Naive thymus-derived CD8-positive, alpha-beta T cell (primary cell): ENCODE measurements at places on chromosomes 3 and 15. TPM values are rescaled to one million over a fixed set of nuclear protein-coding genes. Genes with fewer than 3 reads are reported as not detected.

DNA sequence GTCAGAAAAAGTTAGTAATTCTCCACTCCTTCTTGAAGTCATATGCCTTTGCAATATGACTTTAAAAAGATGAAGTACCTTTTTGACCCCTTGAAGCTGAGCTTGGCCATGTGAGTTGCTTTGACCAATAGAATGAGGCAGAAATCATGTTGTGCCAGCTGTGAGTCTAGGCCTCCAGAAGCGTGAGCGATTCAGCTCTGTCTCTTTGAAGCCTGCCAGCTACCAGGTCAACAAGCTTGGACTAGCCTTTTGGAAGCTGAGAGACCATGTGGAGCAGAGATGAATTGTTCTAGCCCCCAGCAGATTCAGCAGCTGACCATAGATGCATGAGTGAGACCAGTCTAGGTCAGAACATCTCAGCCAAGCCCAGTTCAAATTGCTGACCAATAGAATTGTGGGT is 69.8 kb upstream of the EOMES start:
- H3K27me3 ChIP-seq: no peaks in the 10 kb centered on the region
- H3K36me3 ChIP-seq: no peaks in the 10 kb centered on the region
- no peak for DNase-seq
- H3K4me3 ChIP-seq: no peak overlapping the region

DNA sequence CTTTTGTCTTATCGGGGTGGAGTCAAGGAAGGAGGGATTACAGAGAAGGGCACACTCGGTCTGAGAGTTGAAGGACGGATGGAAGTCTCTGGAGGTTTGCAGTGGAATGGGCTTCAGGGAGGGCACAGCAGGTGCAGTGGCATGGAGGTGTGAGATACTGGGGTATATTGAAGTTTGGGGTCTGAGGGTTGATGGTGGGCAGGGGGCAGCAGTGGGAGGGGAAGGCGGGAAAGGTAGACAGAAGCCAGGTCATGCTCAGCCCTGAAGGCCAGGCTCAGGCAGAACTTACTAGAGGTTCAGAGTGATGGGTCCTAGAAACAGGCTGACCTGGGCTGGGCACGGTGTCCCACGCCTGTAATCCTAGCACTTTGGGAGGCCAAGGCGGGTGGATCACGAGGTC is 52.7 kb downstream of the HRH1 start:
- no peak overlapping the region for H3K27ac ChIP-seq
- no peaks in the 10 kb centered on the region for H3K36me3 ChIP-seq
- H3K4me1 ChIP-seq: no peaks in the 10 kb centered on the region
- peaks cover 5% of the 10 kb centered on the region for H3K27me3 ChIP-seq
- H3K4me3 ChIP-seq: no peak overlapping the region

DNA sequence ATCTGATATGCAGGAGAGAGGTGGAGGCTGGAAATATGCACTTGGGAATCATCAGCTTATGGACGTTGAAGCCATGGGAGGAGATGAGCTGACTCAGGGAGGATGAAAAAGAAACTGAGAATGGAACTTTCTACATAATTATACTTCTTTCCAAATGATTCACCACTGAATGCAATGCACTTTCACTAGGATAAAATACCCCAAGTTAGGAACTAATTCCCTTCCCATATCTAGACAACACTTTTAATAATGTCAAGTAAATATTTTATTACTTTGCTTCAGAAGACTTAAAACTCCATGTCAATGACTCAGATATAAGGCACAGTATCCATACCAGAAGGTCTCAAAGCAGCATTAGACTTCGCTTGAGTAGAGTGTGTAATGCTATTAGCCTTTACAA is 24.2 kb downstream of the NPTN start:
- H3K4me1 ChIP-seq: peaks cover 49% of the 10 kb centered on the region
- DNase-seq: no peak
- H3K36me3 ChIP-seq: no peaks in the 10 kb centered on the region

DNA sequence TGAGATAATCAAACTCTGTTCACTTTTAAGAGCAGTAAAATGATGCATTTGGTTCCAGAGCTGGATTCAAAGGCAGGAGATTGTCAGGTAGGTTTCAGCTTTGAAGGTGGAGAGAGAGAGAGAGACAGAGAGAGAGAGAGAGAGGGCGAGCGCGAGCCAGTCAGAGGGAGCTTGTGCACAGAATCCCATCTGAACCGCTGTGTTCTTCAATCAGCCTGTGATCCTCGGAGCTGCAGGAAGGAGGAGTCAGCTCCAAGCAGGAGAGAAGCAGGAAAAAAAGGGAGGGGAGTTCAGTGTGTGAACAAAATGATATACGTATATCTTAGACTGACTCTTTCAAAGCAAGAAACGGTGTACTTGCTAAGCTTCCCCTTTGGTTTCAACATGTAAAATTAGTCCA is at the start of gene GPR149:
Gene GPR149 (minus strand): TSS at position 177 of the 400 bp plus-strand sequence. CDS start 575 bp downstream, outside the sequence.
- no peak for DNase-seq
- H3K4me1 ChIP-seq: peaks cover 8% of the 10 kb centered on the region
- H3K27me3 ChIP-seq: peaks cover 33% of the 10 kb centered on the region
- H3K36me3 ChIP-seq: no peaks in the 10 kb centered on the region
- H3K4me3 ChIP-seq: no peak within 1 kb of the TSS

DNA sequence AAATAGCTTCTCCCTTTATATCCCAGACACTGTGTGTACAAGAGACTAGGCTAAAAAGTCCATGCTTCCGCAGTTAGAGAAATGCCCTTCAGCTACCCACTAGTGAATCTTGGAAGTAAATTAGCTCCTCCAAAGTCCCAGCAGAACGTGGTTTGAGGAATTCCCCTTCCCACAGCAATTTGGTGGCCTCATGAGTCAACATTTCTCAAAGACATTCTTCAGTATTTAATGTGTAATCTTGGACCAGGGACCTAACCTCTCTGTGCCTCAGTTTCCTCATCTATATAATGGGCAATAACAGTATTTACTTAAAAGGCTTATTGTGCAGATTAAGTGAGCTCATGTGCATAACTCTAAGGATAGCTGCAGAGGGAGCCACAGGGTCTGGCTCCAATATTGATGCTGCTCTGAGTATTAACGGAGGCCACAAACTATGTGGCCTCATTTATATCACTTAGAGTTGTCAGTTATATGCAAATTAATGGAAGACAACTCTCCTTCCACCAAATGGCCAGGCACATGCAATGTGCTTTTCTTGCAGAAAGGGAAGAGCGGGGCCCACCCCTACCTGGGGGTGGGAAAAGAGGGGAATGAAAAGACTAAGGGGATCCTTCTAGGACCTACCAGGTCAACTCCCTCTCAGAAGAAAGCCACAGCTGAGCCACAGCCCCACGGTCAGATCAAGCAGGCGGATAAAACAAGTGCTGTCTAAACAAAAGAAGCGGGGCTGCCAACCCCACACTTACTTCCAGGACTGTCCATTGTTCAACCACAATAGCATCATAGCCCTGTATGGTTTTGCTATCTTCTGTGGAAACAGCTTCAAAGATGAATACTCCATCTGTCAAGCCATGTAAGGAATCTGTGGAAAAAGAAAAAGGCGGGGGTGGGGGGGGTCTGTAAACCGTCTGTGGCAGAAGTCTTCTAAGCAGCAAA is 92.4 kb downstream of the OXNAD1 start:
- H3K4me3 ChIP-seq: no peak overlapping the region
- DNase-seq: no peak
- H3K36me3 ChIP-seq: peaks cover 75% of the 10 kb centered on the region
- peak overlapping the region; percentile 67 for H3K27ac ChIP-seq
- H3K27me3 ChIP-seq: no peaks in the 10 kb centered on the region
- H3K4me1 ChIP-seq: peaks cover 22% of the 10 kb centered on the region

GRCh38 chr3:188900421-188900951 is 271.3 kb upstream of the TPRG1 start:
- no peak overlapping the region for H3K4me3 ChIP-seq
- no peaks in the 10 kb centered on the region for H3K27me3 ChIP-seq
- no peak overlapping the region for H3K27ac ChIP-seq
- no peak for DNase-seq

DNA sequence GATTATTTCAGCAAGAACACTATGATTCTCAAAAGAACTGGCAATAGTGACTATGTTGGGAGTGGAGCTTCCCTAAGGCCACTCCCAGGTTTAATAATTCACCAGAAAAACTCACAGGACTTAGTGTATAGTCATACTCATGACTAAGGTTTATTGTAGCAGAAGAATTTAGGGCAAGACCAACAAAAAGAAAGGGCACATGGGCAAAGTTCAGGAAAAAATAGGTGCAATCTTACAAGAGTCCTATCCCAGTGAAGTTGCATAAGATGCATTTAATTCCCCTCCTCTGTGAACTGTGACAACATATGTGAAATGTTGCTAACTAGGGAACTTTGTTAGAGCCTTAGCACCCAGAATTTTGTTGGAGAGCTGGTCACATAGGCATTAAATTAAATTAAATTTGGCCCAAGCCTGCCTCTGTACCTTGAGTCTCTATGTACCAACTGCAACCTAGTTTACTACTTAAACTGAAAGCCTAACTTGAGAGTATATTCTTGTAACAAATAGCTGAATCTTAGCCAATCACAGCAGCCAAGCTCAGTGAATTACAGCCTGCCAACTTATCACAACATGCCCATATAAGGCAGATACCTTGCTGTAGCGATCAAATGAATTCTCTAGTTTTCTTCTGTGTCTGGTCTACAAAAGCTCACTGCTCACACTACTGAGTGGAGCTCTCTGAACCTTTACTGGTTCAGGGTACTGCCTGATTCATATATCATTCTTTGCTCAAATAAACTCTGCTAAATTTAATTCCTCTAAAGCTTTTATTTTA is 386.2 kb upstream of the ARHGEF26 start:
- H3K4me3 ChIP-seq: no peak overlapping the region
- no peaks in the 10 kb centered on the region for H3K27me3 ChIP-seq
- H3K4me1 ChIP-seq: no peaks in the 10 kb centered on the region
- H3K36me3 ChIP-seq: no peaks in the 10 kb centered on the region
- H3K27ac ChIP-seq: no peak overlapping the region
- DNase-seq: no peak

GRCh38 chr15:101530224-101530958 is 40.9 kb upstream of the PCSK6 start:
- H3K4me1 ChIP-seq: no peaks in the 10 kb centered on the region
- no peak overlapping the region for H3K27ac ChIP-seq
- no peaks in the 10 kb centered on the region for H3K36me3 ChIP-seq
- no peak overlapping the region for H3K4me3 ChIP-seq

DNA sequence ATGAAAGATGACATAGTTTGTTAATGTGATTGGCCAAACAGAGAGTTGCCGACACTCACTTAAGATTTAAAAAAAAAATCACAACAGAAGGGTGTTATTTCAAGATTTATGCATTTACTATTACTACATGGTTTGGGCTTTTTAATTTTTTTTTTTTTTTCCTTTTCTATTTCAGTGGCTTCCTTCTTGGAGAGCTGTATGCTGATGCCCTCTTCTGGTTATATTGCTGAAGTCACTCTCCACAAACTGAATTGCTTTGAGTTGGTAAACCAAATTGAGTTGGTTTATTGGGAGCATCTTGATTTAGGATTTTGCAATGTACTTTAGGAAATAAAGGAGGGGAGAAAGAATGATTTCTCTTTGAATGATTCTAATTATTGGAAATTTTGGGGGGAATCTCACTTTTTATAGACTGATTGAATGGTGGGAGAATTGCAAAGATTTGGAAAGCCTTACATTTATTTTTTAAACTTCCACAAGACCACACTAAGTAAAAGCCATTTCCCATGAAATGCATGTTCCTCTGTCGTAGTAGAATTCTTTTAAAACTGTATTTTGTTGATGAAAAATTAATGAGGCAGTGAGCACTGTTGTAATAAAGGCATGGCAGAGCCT is 186.6 kb upstream of the FEZF2 start:
- no peak for DNase-seq
- no peaks in the 10 kb centered on the region for H3K36me3 ChIP-seq
- no peak overlapping the region for H3K27ac ChIP-seq
- H3K27me3 ChIP-seq: peaks cover 9% of the 10 kb centered on the region

DNA sequence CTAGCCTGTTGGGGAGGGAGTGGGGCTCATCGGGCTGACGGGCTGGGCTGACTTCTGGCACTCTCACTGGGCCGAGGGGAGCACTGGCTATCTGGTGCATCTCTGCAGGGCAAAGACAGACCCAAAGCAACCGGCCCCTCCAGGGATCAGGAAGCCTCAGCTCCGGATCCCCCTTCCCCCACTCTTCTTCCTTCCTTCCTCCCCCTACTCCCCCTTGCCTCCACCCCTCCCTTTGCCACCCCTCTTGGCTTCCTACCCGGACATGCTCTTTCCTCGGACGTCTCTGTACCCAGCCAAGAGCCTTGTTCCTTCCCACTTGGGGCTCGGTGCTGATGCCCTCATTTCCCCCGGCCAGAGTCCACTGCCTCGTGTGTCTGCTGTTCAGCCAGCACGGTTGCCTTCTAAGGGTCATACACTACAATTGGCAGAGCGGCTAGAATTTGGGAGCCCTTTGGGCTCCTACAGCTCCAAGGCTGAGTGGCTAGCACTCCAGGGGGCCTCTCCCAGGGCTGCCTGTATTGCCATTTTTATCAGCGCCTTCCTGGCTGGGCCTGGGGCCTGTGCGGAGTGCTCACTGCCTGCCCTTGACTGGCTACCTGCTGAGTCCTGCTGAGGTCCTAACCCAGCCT is 10.9 kb downstream of the SEMA3F start:
- no peak overlapping the region for H3K4me3 ChIP-seq
- no peak overlapping the region for H3K27ac ChIP-seq
- no peaks in the 10 kb centered on the region for H3K27me3 ChIP-seq
- H3K4me1 ChIP-seq: no peaks in the 10 kb centered on the region

DNA sequence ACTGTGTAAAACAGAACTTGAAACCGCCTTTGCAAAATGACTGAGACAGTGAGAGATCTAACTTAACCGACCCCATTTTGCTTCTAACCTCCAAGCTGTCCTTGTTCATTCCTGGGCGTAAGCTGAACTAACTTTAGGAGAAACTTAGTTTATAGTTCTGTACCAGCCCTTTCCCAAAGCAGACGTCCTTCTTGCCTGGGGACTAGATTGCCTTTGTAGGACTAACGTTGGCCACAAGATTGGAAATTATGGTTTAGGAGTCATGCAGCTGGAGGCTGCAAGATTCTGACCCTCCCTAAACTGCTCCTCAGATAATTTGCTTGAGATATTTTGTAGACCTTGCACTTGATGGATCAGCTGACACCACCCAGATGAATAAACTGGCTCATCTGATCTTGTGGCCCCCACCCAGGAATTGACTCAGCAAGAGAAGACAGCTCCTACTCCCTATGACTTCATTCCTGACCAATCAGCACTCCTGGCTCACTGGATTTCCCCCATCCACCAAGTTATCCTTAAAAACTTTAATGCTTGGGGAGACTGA is 219.9 kb upstream of the PROK2 start:
- DNase-seq: no peak
- H3K36me3 ChIP-seq: no peaks in the 10 kb centered on the region
- no peaks in the 10 kb centered on the region for H3K4me1 ChIP-seq
- no peak overlapping the region for H3K4me3 ChIP-seq
- peaks cover 7% of the 10 kb centered on the region for H3K27me3 ChIP-seq

DNA sequence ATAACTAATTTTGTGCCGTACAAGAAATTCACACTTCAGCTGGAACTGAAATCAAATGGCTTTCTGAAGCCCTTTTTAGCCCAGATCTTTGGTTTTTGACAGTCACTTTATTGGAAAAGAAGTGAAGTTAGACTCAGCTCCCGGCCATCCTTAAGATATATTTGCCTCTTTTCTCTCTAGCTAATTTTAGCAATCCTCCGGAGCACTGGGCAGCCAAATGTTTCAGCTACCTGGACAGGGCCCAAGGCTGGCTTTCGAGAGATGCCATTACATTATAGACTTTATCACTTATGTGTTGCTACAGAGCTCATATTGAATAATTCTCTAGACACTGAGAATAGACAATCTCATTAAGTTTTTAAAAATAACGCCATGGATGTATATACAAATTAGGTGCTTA is 28.5 kb upstream of the RPL39L start:
- H3K4me3 ChIP-seq: no peak overlapping the region
- H3K4me1 ChIP-seq: no peaks in the 10 kb centered on the region
- H3K27me3 ChIP-seq: peaks cover 5% of the 10 kb centered on the region

SPINT1 gene
- total RNA-seq: 0.80 TPM

BCHE gene
- not detected for total RNA-seq

SNX22 gene
- total RNA-seq: 4.3 TPM

CYP8B1 gene
- not detected for total RNA-seq

MYEF2 gene
- total RNA-seq: 24.5 TPM

EPHA3 gene
- total RNA-seq: not detected

CASR gene
- not detected for total RNA-seq
